NCI-H748 treated with DMSO at 0.1 percent for 48 hours (cell line): ENCODE measurements at places on chromosomes 3 and 15.

DNA sequence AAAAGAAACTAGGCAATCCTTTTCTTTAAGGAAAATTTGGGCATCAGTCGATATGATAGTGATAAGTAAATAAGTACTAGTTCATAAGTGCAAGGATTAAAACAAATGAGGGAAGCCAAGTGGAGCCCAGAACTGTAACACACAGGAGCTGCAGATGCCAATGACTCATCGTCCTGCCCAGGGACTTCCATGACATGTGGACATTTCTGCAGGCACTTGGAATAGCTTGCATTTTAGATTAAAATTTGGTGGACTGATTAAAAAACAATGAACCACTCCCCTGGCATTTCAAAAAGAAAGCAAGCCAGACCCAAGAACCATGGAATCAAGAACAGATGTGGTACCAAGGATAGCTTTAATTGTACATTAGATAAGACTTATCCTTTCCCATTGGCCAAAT, 2.9 kb downstream of the SAMD7 start:
- DNase-seq: no peak

DNA sequence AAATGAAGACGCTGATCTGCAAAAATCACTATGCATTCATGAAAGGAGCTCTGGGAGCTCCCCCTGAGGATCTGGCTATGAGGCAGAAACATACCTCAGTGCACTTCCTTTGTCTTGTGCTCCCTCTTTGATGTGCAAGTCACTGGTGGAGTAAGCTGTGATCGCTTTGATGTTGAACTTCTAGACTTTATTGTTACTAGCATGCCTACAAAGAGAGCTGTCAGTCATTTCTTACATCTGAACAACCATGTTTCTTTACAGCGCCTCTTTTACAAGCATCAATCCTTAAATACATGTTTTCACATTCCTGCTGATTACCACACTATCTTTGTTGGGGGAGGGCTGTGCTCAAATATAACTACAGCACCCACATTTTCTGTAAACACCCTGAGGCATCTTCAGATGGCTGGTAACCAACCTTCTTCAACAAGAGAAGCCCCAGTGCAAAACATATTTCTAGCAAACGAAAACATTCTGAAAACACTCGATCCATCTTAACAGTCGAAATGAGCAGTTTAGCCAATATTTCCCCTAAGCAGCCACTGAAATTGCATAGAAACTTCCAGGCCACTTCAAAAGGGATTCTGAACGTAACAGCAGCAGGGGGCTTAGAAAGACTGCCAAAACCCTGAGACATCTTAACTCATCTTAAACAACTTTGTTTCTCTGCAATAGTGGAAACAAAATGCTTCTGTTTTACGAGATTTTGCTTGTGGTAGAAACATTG, 101.9 kb upstream of the ICE2 start:
- no peak for DNase-seq

- DNase-seq: no peak
Observed at GRCh38 chr3:139832998-139833397, 102.0 kb upstream of the CLSTN2 start.

DNA sequence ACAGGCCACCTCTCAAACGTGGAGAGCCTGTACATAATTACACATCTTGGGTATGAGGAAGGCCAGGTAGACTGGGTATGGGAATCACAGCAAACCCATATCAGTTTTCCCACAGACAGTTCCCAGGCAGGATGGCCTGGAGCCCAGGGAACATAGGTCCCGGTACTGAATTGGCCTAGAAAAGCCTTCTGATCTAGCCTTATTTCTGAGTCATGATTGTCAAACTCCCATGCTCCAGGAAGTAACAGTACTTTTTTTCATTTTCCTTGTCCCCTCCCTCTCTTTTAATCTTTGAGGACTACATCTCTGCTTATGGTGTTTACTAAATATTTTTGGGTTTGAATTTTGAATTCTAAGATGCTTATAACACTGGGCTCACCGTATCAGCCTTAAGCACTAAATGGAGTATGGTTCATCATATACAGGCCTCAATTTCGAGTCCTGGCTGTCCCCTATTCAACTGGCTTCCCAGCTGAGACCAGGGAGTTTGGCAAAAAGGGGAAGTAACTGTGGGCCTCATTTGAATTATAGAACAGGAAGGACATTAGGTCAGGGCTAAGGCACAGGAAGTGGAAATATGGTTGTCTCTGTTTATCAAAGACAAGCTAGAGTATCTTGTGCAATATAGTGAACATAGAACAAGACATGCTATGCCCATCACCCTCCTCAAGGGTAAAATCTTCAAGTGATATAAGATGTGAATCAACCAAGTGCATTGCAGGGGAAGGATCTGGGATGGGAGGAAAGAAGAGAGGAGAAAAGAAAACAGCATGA, 494.6 kb downstream of the NTRK3 start:
- no peak for DNase-seq

DNA sequence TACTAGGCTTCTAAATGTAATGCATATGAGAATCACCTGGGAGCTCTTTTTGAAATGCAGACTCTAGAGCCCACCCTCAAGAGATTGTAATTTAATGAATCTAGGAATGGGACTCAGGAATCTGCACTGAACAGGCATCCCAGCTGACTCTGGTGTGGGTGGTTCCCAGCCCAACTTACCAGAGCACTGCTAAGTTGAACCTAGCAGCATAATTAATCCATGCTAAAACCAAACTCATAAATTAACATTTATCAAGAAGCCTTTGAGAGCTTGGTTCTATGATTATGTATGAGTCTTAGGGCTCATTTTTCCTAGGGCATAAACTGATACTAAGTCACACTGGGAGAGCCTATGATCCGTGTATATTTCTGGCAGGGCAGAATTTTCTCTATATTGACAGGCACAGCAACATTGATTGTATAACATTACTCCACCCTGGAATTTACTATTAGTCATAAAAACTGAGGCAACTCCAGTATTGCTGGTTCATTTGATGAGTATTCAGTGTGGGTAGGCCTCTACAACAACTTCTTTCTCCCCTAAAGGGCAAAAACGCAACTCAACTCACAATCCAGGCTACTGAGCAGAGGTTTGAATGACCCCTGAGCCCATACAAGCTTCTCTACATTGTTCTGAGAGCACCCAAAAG, 10.7 kb upstream of the CSTA start:
- no peak for DNase-seq

DNA sequence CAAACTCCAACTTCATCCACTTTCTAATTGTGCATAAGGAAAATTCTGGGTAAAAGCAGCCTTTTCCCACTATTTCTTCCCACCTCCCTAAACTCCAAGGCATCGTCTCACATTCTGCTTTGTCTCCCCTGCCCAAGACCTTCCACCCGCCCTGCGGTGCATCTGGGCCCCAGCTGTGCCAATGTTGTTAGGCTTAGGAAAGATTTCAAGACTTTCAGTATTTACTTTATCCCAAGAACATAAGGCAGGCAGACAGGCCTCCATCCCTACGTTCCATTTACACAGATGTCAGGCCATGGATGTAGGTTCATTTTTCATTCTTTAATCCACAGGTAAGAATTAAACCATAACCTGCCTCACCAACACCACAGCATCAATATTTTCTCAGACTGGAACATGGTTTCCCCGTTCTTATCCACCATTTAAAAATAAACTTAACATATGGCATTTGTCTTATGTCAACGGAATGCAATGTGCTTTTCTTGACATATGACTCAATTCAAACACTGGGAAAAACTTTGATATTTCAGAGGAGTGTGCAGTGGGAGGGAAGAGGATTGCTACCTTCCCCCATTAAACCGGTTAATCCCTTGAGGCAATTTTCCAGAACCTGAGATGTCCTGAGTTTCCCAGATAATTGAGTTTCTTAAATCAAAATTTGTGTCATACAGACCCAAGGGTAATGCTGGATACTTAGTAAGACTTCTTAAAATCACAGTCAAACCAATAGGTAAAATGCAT, 238.0 kb upstream of the LRIG1 start:
- DNase-seq: no peak

DNA sequence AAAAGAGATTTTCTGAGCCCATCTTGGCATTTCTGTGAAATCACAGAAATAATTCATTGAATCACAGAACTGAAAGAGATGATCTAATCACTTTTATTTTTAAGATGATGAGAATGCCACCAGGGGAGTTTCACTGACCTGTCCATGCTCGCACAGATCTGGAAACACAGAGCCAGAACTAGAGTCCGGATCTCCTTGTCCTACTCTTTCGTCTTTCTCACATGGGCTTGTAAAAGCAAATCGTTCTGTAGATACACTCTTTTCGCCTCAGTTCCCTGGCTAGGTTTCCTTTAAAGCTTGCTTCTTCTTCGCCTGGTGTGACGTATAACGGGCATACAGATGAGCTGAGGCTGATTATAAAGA, 122.5 kb upstream of the SPRED1 start:
- DNase-seq: no peak

GRCh38 chr15:66936109-66936860, 129.1 kb upstream of the SMAD3 start:
- no peak for DNase-seq

DNA sequence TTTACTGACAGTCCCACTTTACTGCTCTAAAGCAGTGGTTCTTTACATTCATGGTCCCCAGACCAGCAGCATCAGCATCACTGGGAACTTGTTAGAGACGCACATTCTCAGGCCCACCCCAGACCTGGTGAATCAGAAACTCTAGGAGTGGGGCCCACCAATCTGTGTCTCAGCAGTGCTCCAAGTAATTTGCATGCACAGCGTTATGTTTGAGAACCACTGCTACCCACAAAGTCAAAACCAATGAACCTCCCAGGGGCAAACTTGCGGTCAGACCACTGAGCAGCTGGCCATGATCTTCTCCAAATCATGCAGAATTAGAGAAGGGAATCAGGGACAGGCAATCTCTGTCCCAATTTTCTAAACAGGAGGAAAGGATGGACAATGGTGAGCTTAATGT, 58.5 kb downstream of the ST8SIA2 start:
- no peak for DNase-seq

GRCh38 chr3:16868513-16868912, 16.2 kb upstream of the PLCL2 start:
- no peak for DNase-seq

GRCh38 chr3:180646187-180646790, 33.0 kb downstream of the CCDC39 start:
- DNase-seq: no peak

- DNase-seq: no peak
Observed at GRCh38 chr15:37134699-37135131, 34.4 kb upstream of the MEIS2 start.

DNA sequence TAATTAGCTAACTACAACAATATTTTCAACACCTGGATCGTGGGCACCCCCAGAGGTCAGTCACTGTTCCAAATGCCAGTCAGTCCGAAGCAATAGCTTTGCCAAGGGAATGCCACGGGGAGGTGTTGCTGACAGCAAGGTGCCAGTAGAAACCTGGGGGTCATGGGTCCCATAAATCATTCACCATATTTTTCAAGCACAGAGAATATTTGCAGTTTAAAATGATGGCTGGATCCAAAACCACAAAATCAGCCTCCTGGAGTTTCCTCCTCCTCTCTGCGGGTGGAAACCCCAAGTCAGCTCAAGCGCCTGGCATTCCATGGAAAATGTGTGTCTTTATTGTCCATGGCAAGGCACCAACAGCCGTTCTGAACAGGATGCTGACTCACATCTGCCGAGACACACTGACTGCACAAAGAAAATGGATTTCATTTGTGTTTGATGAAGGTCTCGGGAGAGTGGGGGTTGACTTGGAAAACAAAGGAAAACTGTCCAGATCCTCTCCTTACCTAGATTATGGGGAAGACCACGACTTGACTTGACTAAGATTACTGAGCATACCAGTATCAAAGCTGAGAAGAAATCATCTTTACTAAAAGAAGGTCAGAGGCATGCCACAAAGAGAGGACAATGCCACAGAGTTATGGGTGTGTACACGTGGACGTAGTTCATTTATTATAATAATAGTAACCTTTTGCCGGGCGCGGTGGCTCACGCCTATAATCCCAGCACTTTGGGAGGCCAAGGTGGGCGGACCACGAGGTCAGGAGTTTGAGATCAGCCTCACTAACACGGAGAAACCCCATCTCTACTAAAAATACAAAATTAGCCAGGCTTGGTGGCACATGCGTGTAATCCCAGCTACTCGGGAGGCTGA, 26.4 kb downstream of the ANXA2 start:
- no peak for DNase-seq

GRCh38 chr15:40894681-40895448, 615 bp downstream of the VPS18 start:
- DNase-seq: no peak

DNA sequence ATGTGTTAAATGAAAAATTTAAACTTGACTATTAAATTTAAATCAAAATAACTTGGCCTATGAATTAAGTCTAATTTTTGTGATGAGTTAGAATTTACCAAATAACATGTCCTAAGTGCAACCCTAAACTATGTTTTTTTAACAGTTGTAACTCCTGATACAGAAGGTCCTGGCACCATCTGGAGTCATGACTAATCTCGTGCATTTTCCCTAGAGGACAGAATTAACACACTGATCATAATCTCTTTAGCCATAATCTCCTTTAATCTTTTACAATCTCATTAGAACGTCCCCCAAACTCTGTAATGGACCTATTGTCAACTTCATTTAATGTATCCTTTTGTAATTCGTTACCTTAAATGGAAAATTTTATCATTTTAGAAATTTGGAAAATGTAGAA, 100.6 kb downstream of the SUCNR1 start:
- DNase-seq: no peak

GRCh38 chr3:100096866-100097265, 17.4 kb downstream of the FILIP1L start:
- no peak for DNase-seq

DNA sequence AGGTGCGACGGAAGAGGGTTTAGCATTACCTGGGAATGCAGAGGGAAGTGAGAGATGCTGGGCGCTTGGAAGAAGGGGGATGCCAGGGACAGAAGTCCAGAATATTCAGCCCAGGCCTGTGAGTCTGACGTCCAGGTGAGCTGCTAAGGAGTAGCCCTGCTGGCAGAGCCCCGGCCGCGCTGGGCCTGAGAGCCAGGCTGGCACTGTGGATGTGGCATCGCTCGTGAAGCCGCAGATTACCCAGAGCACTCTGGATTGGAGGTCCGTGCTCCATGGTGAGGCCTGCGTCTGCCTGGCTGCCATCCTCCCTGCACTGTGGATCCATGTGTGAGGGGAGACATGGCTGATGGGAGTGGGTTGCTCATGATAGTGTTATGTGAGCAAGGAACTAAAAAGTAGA, 14.5 kb downstream of the MAN2A2 start:
- no peak for DNase-seq

DNA sequence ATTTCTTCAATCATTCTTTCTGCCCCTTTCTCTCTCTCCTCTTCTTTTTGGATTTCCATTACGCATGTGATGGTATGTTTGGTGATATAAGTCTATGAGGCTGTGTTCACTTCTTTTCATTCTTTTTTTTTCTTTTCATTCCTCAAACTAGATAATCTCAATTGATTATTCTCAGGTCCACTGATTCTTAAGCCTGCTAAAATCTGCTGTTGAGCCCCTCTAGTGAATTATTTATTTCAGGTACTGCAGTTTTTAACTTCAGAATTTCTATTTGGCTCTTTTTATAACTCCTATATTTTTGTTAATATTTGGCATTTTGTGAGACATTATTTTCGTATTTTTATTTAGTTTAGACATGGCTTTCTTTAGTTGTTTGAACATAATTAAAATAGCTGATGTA, 671.3 kb upstream of the NECTIN3 start:
- no peak for DNase-seq

- no peak for DNase-seq
Observed at GRCh38 chr3:145981056-145981455, 179.9 kb downstream of the PLOD2 start.
